ENCODE measurements at places on chromosomes 7 and 10.

DNA sequence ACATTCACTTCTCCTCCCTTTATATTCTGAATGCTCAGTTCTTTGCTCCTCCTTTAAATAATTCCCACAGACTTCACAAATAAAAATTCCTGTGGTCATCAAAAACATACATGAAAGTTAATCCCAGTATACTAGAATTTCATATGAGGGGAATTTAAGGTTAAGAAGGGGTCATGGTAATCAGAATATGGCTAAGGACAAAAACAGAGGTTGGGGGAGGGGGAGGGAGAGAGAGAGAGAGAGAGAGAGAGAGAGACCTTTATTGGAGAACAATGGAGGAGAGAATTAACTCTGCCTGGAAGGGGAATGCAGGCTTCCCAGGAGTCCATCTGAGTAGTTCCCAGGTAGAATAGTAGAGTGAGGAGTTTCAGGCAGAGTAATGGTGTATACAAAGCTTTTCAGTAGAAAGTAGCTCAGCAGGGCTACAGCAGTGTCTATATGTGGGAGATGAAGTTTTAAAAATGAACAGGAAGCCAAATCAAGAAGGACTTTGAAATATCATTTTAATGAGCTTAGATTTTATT is 5.2 kb upstream of the CUBN start:
- DNase-seq: no peak

DNA sequence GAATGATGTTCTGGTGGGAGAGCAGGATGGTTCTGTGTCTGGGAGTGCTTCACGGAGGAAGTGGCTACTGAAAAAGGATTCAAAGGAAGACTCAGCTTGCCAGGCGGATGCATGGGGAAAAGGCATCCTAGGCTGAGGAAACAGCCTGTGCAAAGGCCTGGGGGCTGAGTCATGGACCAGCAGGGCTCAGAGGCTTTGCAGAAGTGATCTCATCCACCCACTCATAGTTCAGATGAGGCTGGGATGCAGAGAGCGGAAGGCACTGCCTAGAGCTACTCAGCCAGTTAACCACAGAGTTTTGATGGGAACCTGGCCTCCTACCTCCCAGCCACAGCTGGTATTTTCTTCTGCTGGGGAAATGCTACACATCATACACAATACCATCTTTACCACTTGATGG is 15.8 kb upstream of the ADAMTS14 start:
- peak; percentile 45 for DNase-seq

- DNase-seq: no peak
Observed at GRCh38 chr7:116583653-116584052, 58.8 kb downstream of the CAV1 start.

DNA sequence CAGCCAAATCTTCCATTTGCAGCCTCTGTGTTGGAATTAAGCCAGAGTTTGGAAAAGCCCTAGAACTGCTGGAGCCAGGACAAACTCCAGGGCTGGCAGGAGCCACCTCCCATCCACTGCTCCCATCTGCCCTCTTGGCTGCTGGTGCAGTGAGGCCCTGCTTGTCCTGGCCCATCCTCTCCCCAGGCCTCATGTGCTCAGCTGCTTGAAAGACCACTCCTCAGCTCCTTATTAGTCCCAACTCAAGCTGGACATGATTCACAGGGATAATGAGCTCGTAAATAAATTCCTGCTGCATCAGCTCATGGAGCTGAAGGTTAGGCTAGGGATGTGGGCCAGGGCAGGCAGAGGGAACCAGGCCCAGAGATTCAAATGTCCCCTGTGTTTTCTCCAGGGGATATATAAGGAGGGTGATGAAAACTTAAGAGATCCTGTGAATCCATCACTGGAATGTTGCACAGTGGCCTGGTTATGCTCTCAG is 282.8 kb downstream of the RPS24 start:
- DNase-seq: peak; percentile 32

DNA sequence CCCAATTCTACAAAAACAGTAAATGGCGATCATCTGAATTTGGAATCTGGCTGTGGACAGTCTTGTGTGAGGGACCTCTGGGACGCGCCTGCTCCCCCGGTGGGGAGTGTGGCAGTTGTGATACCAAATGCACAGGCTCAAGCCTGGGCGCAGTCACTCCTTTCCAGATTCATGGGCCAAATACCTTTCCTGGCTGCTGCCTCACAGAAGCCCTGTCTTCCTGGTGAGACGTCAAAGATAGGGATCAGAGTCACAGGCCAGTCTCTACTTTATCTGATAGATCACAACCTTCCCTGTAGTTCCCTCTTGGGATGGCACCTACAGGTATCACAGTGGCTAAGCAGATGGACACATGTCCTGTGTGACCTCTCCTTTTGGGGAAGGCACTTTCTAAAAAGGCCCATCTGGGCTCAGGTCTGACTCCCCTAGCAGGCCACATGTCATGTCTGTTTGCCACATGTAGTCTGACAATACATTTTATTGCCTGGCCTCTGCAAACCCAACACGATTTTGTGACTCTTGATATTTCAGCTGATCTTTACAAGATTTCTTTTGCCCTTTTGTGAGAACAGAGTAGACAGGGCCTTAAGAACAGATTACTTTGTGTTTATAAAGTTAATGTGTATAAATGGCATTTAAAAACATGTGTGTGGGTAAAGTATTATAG is 150.1 kb downstream of the SNX10 start:
- DNase-seq: peak; percentile 45

DNA sequence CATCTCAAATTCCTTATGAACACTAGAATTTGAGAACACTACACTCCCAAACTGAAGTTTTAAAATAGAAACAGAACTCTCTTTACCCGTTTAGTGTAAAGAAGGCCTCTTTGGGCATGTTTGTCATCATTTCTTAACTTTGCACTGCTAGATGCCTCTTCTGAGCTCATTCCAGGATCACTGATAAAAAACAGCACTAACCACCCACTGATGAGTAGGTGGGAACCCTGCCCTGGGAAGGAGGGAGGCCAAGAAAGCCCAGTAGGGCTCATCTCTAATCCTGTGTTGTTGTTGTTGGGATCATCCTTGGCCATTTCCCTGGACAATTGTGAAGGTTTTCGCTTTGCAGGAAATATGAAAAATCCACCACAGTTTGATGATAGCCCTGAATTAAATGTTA is 68.2 kb downstream of the CUBN start:
- DNase-seq: peak; percentile 34
